ENCODE measurements at places on chromosomes 12 and 14.

DNA sequence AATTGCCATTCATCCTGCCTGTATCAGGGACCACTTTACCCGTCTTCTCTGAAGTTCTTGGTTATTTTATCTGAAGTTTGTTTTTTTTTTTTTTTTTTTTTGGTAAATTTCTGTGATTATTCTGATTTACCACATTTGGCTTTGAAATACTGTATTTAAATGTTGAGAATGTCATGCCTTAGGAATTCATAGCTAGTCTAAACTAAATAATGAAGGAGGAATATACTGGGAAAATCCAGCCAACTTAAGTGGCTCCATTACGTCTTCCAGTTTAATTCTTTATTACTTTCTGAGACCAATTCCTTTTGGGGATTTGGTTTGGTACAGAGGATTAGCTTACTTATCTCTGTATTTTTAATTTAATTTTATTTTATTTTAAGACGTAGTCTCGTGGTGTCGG, 60.3 kb upstream of the KCNMB4 start:
- DNase-seq = no peak

DNA sequence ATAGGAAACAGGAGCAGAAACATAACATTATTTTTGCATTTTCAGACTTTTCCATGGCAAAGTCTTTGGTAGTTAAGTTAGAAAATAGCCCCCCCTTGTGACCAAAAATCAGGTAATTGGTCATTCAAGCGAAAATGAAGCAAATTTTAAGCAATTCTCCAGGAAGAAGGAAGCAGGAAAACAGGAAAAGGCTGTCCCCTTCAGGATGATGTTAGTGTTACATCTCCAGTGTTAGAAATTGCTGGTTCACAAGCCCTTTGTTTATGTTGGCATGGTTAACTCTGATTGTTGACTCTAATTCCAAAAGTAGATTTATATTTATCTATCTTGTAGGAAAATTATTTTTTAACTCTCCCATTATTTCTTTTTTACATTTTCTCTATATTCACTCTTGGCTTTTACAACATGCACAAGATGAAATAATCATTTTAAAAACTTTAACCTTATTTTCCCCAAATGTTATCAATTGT, 18.8 kb upstream of the GAS2L3 start:
- no peak for DNase-seq

- DNase-seq = no peak
These were observed 331.4 kb downstream of the TMTC2 start for GRCh38 chr12:83018088-83018487.

DNA sequence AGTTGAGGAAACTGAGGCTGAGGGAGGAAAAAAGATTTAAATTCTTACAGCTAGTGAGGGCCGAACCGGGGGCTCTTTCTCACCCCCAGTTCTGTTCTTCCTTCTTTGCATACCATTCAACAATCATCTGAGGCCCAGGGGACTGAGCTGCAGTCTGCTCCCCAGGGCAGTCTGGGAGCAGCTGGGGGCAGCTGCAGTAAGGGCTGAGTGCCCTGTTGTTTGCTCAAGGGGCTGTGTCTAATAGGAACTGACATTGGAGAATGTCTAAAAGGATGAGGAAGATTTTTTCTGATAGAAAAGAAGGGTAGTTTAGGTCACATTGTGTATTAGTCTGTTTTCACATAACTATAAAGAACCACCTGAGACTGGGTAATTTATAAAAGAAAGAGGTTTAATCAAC, 42.2 kb downstream of the SLC17A8 start:
- DNase-seq = no peak

DNA sequence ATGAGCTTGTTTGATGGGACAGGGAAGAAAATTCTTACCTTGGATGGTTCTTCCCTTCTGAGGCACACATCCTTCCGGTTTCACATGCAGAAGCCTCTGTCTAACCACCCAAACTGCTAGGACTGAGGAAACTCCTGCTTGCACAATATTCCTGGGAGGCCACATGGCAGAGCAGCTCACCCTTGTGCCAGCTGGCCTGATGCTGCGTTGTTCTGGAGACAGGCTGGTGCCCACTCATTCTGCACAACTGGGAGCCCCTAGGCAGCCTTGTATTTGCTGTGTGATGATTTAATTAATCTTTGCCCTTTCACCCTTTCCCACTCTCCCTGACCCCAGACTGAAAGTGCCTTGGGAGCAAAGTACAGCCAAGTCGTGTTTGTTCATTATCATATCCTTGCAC, 130.8 kb downstream of the RTN1 start:
- DNase-seq = no peak

- no peak for DNase-seq
These were observed 202.6 kb downstream of the CRADD start for GRCh38 chr12:93879476-93880421.

- DNase-seq = no peak
These were observed 207.7 kb downstream of the SLC6A15 start for GRCh38 chr12:84704856-84705255.

DNA sequence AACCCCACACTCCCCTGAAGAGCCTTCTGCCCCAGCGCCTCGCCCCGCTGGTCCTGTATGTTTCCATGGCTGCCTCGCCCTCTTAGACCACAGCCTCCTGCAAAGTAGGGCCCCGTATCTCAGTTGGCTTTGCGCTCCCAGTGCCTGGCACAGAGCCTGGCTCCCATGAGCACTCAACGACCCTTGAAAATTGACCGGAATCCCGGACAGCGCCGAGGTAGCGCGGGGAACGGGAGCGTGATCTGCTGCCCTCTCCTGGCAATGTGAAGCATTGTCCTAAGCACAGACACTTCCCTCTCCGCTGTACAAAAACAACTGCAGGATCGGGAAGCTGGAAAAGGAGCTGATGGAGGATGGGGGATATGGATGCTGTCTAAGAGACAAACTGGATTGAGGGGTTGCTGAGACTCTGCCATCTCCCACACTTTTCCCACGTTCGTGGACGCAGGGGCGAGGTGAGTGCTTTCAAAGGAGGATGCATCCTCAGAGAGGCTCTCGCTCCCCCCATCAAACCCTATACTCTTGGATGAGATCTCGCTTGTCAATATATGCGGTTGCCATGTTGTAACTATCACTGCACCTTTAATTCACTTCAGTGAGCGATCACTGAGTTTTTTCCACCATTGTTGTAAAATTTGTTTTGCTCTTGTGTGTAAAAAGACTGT, 10.7 kb upstream of the FKBP4 start:
- no peak for DNase-seq

DNA sequence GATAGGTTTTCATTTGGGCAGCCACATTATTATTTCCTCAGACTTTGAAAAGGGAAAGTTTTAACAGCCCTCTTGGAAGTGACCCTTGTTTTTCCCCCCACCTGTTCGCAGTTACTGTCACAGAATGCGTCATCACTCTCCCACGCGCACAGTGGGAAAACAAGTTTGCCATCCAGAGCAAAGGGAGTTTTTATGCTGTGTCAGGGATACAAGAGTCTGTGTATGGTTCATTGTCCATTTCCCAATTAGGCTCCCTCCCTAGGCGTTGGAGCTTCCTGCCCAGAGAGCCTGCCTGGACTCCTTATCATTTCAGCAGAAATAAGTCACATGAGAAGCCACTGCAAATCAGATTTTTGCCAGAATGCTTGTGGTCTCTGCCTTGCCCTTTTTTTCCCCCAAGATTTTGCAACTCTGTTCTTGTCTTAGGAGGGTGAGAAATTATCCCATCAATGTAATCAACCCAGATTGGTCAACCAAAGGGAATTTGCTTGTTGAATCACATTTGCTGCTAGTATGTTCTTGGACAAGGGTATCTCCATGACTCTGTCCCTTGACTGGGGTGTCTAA, 104.1 kb downstream of the IGF1 start:
- no peak for DNase-seq

DNA sequence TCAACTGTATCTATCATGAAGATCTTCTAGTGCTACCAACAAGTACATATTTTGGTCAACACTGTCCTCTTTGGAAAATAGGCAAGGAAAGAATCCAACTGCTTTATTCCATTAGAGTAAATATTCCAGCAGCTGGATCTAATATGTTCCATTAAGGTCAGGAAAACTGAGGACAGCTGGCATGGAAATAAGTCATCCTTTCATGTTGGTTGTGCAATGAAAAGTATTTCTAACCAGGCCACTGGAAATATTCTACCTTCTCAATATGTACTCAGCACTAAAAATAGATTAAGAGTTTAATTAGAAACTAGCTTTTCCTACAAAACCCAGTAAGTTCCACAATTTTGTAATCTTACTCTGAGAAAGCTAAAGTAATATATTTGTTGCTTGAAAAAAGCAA, 19.6 kb downstream of the HIGD1C start:
- no peak for DNase-seq
